Stimulated activated CD4-positive, alpha-beta T cell treated with anti-CD3 and anti-CD28 coated beads, TNF-alpha, amount 100 ng/mL, for 24 hours (primary cell): ENCODE measurements at places on chromosomes 7 and 10.

DNA sequence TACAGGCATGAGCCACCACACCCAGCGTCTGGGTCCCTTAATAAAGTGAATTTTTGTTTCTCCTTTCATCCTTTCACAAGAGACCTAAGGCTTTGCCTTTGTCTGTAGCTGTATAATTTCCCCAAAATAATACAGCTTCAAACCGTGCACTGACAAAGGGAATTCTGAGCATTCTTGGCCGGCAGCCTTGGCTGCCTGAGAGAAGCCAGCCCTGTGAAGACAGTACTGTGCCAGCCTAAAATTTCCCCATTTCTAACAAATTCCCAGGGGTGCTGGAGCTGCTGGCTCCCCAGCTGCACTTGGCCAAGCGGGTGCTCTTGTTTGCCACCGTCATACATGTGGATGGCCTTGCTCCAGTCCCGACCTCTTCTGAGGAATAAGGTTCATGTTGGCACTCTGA is 106.2 kb downstream of the ZMYND11 start:
- DNase-seq = no peak

- no peak for DNase-seq
These were observed 34.0 kb downstream of the FAM20C start for GRCh38 chr7:226281-226895.

- DNase-seq = no peak
These were observed 312 bp downstream of the PDCD11 start for GRCh38 chr10:103396789-103397087.

DNA sequence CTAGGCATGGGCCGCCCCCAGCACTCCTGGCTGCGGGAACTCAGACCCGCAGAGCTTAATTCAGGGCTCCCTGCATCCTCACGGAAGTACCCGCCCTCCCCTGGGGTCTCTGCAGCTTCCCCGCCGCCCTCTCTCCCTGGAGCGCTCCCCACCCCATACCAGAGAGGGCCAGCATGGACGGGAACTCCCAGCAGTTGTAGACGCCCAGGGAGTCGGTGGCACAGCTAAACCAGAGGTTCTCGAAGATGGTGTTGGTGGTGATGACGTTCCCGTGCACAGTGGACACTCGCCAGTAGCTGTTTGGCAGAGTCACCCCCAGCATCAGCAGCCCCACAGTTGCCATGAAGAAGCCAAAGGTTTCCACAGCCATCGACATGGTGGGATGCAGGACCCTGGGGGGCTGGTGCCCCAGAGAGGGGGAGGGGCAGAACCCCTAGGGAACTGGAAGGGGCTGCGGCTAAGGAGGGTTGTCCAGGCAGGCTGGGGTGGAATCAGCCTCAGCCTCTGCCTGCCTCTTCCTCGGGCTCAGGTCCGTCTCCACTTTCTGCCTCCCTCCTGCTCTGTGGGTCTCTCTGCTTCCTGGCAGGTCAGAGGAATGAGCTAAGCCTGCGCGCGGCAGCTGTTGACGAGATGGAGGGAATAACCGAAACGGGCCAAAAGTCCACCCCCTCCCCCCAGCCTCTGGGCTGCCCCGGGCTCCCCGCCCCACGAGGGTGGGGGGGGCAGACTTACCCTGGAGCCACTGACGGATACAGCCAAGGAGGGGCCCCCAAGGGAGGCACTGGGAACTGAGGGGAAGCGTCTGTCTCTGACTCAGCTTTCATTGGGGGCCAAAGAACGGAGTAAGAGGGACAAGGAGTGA is at the start of gene CLDN15:
CLDN15 (minus strand) TSS at position 597 of the 862 bp plus-strand sequence; CDS start at position 376, 221 bp downstream.
- no peak for DNase-seq

DNA sequence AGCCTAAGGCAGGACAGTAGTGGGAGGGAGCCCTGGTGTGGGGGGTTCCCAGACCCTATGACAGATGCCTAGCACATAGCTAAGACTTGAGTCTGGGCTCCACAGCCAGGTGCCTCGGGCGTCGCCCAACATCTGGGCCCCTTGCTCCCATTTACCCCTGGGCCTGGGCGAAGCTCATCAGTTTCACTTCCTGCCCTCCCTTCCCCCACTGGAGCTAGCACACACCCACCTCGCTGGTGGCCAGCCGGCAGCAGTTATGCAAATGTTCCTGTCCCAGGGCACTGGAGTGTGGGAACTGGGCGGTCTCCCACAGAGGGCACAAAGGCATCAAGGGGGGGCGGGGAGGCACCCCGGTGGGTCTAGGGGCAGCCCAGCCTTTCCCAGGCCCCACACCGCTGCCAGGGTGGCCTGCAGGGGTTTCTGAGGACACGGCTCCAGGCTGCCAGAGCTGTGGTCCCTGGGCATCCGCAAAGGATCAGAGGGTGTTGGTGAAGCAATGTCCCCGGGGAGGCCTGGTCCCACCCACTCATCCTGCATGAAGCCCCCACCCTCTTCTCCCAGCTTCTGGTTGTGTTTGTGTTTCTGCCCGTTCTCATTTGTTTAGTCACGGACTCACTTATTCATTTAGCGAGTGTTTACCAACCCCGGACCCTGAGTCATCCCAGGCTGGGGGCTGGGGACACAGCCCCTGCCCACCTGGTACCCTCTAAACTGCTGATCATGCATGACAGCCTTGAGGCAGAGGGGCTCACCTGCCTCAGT is 20.4 kb downstream of the SH2B2 start:
- no peak for DNase-seq

DNA sequence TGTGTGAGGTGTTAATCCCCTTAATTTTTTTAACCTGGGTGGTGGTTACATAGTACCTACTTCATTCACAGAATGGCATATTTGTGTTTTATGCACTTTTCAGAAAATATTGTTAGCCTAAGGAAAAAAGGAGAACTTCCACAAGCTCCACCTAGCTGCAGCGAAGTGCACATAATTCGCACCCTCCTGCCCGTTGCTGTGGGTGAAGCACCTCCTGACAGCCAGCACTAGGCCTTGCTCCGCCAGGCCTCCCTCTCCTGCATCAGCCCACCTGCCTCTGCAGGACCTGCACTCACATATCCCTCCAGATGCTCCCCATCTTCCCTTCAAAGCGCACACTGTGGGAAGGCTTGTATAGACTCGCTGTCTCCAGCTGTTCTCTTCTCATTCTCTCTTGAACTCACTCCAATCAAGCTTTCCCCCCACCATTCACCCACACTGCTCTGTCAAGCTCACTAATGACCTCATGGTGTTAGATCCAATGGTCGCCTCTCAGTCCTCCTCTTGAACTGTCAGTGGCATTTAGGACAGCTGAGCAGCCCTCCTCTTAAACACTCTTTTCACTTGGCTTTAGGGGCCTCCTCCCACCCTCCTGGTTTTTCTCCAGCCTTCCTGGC is 20.7 kb upstream of the GRID1 start:
- no peak for DNase-seq

DNA sequence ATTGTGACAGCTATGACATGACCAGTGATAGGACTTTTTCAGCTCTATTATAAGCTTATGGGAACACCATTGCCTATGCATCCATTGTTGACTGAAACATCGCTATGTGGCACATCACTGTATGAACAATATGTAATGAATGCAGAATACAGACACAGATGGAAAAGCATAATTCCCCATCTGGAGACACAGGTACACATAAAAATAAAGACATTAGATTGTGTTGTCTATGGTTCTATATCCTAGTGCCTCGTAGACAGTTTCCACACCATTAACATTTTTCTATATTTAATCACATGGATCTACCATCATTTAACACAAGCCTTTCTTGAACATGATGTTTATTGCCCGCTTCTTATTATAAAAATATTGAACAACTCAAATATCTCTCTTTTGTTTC is 96.3 kb upstream of the STK17A start:
- no peak for DNase-seq

GRCh38 chr7:20737840-20738448 is 48.7 kb downstream of the SP8 start:
- DNase-seq = no peak

DNA sequence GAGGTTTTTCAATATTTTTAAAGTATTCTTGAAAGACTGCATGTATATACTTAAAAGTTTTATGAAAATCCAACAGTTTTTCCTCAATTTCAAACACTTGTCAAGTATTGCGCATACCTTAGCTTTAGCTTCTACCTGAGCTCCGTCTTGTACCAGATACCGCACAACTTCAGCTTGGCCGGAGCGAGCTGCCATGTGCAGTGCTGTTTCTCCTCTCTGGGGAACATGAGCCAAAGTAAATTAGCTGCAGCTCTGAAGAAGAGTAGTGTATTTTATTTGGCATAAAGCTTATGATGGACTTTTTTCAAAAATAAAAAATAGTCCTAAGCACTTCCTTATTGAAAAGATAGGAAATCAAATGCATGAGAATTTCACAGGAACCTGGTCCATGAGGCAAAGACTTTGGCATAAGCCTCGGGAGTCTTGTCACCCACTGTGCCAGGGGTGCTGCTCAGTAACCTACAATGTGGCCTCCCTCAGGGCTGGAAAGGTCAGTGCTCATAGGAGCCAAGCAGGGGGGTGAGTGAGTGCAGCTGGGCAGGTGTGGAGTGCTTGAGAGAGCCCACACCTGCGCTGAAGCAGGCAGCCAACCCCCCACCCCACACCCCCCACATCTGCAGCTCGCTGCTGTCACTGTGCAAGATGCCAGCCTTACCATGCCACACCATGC is 189.5 kb downstream of the ANK3 start:
- DNase-seq = no peak

GRCh38 chr7:153934629-153935028 is 117.6 kb upstream of the DPP6 start:
- DNase-seq = no peak

DNA sequence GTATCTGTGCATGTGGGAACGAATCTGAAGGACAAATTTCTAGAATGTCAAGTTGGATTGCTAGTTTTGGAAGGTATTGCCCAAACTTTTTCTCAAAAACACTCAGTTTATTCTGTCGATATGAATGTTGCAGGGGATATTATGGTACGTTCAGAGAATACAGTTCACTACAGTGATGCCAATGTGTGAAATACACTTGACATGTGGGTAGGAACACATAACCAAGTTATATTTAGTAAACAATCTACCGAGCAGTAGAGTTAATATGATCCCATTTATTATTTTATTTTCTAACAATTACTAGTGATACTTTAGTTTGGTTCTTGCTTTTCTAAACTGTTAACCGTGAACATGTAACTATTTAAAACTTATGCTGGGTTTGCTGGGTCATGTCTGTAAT is 37.4 kb downstream of the KIAA1217 start:
- DNase-seq = no peak

DNA sequence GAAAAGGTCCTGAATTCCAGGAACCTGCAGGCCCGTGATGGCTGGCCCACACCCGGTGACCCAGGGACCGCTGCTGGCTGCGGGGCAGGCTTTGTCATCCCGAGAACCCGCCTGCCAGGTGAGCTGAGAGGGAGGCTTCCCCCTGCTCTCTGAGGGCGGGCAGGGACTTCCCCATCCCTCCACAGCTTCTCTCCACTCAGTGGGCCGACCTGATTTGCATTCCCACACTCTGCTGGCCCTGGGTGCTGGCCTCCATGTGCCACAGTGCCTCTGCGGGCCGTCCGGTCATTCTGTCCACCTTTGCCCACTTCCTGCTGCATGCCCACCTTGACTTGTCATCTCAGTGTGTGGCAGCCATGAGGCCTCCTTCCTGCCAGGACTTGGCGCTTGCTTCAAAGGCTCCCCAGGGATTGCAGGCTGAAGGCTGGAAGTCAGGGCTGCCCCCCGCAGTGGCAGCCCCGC is 35.3 kb downstream of the PALD1 start:
- DNase-seq = no peak

GRCh38 chr7:120615703-120616102 is 242.2 kb downstream of the TSPAN12 start:
- DNase-seq = no peak

DNA sequence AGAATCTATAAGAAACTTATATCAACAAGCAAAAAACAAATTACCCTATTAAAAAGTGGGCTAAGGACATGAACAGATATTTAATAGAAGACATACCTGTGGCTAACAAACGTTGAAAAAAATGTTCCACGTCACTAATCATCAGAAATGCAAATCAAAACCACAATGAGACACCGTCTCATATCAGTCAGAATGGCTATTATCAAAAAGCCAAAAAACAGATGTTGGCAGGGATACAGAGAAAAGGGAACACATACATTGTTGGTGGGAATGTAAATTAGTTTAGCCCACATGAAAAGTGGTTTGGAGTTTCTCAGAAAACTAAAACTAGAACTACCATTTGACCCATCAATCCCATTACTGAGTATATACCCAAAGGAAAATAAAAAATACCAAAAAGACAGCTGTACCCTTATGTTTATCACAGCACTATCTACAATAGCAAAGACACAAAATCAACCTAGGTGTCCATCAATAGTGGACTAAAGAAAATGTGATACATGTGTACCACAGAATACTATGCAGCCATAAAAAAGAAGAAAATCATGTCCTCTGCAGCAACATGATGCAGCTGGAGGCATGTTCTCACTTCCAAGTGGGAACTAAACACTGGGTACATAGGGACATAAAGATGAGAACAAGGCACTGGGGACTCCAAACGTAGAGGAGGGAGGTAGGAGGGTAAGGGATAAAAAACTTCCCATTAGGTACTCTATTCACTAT is 83.8 kb upstream of the TMEM168 start:
- DNase-seq = no peak

DNA sequence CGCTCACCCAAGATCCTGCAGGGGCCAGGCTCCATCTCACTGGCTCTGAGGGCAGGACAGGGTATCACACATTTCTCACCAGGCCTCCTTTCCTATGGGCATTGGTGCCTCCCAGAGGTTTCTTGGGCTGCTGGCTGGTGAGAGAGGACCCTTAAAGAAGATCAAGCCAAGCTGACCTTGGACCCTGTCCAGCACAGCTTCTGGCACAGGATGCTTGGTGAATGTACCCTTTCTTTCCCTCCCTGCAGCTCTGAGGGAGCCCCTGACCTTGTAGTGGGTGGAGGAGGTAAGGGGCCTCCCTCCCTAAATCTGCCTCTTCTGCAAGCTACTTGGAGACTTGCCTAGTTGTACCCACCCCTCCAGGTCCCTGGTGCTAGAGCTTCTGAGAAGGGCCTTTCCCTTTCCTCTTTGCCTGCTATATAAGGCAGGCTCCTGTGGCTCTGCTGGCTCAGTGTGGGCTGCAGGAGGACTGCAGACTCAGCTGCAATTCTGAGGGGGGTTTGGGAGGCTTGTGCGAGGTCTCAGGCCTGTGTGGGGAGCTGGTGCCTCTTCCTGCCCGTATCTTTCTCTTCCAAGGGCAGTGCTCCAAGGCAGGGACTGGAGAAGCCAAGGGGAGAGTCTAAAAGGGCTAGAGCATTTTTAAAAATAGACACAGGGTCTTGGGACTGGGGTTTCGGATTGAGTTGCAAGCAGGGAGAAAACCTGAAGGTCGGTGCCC is 11.7 kb upstream of the TRIM8 start:
- no peak for DNase-seq

DNA sequence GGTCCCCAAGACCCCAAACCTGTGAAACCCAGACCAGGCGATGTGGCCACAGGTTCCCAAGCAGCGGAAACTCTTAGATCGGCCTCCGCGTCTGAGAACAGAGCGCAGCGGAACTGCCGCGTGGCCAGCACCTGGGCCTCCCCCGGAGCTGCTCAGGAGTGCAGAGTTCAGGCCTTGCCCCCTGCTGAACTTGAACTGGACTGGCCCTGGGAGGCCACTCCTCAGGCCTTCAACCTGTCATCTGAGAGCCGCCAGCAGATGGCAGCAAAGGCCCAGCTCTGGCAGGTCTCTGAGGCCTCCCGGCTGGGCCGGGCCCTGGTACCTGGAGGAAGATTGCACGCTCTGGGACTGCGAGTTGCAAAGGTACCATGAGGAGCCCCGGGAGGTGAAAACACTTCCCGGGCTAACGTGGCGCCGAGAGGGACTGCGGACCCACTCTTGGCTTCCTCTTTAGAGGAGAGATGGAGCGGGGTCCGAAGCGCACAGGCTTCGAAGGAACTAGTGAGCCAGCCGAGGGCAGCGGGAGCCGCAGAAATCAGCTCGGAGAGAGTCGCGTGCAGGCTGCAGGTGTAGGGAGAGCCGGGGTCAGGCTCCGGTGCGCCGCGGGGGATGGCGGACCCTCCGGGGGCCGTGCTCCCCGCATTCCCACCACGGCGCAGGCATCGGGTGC is 89.2 kb downstream of the PAXIP1 start:
- peak; percentile 83 for DNase-seq
